NCI-H774 (cell line): ENCODE measurements at places on chromosomes 7 and 10.

- DNase-seq, result no peak
Observed at GRCh38 chr10:104072786-104073185, 12.9 kb downstream of the COL17A1 start.

- no peak for DNase-seq
Observed at GRCh38 chr10:17835688-17836087, 26.5 kb downstream of the MRC1 start.

- DNase-seq, result no peak
Observed at GRCh38 chr7:132078891-132079735, 497.2 kb downstream of the PLXNA4 start.

DNA sequence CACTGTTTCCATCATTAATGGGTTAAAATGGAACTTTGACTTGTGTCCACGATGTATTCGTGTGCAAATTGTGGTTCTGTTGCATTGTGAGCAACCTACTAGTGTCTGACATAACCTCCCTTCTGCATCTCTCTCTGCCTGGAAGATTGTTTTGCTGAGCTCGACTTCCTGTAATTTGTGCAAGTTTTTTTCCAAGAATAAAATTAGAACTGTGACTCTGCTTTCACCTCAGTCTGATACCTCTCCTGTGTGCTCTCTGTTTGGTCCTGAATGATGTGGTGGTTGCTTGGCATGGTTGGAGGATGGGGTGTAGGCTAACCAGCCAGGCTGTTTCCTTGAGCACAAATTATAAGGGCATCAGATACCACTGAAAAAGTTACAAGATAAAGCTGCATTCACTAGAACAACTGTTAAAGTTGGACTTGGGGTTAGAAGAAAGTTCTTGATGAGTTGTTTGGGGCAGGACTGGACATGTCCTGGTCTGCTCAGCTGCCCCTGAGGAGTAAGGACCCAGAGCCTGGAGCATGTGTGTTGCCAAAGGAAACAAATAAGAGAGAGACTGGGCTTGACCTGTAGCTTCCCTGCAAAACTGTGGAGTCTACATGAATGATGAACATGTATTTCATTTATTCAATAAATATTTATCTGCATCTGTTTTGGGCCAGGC is 1.9 kb upstream of the VOPP1 start:
- DNase-seq, result no peak
